CD4-positive, alpha-beta T cell treated with Interleukin-10 for 1 hour (primary cell): ENCODE measurements at places on chromosomes 6 and 20.

DNA sequence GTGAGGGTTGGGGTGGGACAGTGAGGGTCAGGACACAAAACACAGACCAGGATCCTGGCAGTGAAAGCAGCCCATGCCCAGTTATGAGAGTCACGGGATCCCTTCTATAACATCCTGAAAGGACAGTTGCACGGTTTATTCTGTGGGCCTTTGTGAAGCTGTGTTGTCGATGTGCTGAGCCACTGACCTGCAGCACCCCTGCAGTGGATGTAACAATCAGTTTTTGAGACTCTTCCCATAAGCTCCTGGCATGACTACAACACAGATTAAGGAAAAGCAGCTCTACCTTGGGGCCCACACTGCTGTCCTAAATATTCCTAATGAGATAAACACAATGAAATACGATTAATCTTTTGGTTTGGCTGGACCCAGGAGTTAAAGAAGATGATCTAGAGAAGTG, 3.7 kb downstream of the PYGB start:
- DNase-seq = no peak

DNA sequence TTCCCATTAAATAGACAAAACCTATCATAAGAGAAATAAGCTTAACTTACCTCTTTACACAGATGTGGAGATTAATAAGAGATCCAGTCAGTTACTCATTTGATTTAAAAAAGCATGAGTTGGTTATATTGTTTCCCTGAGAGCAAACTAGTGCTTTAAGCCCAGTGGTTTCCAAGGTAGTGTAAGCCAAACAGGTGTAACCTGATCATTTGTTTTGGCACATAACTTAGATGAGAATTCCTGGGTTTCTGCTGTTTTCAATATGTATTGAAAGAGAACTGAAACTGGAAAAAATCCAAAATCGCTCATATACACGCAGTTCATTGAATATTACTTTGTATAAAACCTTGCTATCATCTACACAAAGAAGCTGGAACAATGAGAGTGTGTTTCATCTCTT, 30.5 kb upstream of the SMIM8 start:
- DNase-seq = no peak

DNA sequence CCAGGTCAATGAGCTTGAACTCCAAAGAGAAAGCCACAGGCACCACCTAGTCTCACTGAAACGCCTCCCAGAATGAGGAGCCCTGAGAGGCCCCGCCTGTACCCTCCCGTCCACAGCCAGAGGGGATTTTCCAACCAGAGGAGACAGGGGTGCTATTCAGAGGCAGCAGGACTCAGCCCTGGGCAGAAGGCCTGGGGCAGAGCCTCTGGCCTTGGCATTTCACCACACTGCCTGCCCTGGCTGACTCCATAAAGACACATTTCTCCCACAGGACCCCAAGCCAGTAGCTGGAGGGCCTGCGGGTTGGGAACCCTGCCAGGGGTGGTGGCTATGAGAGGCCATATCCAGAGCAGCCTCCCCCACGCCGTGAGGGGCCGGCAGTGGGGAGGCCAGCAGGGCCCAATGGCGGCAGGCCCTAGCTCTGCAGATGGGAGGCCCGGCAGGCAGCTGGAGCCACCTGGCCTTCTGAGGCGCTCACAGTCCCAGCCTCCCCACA, 159.3 kb downstream of the PREX1 start:
- no peak for DNase-seq

GRCh38 chr6:149881066-149881766, 16.7 kb downstream of the RAET1E start:
- no peak for DNase-seq

GRCh38 chr6:67593247-67593646, 1041.8 kb upstream of the ADGRB3 start:
- DNase-seq = no peak
